Stimulated activated CD4-positive, alpha-beta T cell treated with anti-CD3 and anti-CD28 coated beads, TNF-alpha, amount 100 ng/mL, for 4 hours (primary cell): ENCODE measurements at places on chromosomes 13 and 19.

DNA sequence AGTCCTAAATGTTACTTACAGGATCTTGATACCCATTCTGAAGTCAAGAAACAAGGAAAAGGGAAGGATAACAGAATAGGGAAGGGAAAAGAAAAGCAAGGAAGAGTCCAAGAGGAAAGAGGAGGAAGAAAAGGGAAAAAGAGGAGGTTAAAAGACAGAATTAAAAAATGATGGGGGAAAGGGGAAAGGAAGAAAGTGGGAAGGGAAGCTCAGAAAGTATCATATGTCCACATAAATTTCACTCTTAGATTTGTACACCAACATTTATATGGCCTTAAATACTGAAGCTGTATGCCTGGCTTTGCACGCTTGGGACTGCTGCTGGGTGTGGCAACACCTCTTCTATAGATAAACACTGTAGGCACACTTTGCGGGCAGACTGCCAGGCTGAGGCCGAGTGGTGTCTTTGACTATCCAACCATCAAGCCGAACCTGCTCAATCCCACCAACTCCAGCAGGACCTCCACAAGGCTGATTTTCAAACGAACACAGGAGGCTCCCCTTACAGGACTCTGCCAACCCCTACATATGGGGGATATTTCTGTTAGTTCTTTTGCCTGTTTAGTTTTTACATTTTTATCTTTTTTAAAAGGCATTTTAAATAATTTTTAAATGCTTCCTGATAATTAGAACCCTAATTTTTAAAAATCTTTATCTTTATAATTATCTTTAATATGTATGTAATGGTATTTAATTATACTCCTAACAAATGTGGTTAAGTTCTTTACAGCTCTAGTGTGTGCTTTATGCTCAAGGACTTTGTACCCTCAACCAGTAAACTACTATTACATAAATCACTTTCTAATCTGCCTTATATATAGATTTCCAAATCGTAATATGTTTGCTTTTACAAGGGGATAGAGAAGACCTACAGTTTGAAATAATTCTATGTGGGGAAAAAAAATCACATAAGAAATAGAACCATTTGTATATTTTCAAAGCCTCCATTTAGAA lies 154.2 kb downstream of the DIAPH3 start:
- no peak for DNase-seq

- DNase-seq: no peak
These were observed 81.9 kb downstream of the ZNF726 start for GRCh38 chr19:23996549-23996948.

- no peak for DNase-seq
These were observed 48.1 kb downstream of the SCEL start for GRCh38 chr13:77583581-77583980.

DNA sequence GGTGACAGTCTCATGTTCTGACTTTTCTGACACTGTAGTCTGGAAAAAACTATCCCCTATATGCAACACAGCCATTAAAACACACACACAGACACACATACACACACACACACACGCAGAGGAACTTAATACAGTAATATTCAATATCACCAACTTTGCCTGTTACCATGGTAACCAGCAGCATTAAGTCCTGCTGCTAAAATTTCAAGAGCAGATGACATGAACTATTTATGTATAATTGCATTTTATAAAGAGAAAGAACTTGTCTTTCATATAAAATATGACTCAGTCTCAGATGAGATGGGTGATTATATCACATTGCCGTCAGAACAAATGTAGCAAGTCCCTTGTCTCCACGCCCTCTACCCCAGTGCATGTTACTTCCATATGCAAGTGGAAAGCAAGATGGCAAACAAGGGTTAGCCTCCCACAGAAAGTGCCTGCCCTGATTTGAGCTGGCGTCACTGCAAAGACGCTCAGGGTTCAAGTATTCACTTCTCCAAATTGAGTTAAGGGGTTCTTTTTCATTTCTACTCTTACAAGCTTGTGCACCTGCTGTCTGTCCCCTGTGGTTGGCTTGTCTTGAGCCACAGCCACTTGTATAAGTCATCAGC lies 576.8 kb downstream of the UQCRFS1 start:
- no peak for DNase-seq

DNA sequence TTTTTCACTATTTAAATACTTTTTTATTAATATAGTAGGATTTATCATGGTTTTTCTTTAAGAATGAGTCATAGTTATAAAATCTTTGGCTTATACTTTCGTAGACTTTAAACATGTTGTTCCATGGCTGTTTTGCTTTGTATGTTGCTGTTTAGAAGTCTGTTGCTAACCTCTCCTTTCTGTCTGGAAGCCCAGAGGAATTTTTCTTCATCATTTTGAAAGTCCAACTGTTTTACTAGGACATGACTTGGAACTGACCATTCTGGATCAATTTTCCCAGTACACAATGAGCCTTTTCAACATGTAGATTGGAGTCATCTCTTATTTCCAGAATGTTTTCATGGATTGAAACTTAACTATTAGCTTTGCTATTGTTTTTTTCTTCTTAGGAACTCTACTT lies 7.9 kb downstream of the CAB39L start:
- DNase-seq: no peak

DNA sequence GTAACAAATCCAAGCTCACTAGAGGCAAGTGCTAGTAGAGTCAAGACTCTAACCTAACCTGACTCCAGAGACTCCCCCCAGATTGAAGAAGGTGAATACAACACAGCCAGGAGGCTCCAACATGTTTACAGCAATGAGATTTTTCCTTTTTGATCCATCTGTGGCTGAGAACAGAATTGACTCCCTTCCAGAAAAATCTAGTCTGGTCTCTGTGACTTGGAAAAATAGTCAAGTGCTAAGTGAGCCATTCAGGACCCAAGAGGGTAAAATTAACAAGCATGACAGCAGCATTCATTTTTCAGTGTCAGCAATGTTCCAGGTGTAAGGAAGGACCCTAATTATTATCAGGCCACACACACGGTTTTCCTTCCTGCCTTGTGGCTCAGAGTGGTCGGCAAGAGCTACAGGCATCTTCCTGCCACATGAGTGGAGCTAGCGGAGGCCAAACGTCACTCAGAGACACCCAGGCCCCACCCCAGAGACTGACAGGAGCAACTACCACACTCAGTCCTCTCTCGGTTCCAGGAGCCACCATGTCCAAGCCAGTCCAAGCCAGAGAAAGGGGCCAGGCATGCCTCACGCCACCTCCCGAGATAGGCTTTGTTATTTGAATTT lies 395.1 kb downstream of the FOXO1 start:
- no peak for DNase-seq

GRCh38 chr13:20610006-20610405 lies 43.0 kb downstream of the IFT88 start:
- no peak for DNase-seq

DNA sequence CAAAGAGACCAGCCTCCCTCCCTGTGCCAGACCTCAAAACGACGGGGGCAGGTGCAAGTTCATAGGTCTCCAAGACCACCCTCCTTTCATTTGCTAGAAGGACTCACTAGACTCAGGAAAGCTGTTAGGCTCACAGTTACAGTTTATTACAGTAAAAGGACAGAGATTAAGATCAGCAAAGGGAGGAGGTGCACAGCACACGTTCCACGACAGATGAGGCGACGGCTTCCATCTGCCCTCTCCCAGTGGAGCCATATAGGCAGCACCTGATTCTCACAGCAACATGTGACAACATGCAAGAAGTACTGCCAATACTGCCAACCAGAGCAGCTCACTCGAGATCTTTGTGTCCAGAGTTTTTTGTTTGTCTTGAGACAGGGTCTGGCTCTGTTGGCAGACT lies 9.4 kb upstream of the CEACAM19 start:
- DNase-seq: no peak

GRCh38 chr13:78608252-78608687 lies 4.9 kb upstream of the POU4F1 start:
- no peak for DNase-seq

DNA sequence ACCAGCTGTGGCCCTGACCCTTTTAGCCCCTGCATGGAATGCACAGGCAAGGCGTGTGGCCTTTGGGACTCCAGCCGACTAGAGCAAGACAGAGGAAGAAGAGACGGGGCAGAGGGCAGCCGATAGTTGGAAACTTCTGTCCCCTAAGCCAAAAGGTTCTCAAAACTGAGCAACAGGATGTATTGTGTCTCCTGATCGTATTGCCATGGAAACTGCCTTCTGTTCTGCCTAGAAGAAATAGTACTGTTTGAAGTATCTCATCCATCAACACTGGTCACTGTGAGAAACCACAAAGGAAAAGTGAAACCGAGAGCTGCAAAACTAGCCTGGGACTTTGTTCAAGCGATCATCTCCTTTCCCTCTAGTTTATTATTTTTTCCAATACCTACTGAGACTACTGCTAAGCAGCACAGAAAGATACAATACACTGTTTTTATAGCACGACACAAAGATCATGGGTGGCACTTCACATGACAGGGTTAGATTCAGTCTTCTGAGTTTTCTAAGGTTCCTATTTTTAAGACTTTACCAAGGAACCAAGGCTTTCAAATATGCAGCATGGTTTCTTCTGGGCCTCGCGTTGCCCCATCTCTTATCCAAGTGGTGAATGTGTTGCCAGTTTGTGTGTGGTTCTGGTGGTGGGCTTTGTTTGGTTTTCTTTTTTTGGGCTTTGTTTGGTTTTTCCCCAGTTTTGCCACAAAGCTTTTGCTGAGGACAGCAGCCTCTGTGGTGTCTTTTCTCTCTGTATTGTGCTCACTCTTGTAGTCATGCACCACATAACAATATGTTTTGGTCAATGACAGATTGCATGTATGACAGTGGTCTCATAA lies 49.3 kb upstream of the GPR183 start:
- DNase-seq: no peak

- DNase-seq: no peak
These were observed 2.1 kb upstream of the TPRX1 start for GRCh38 chr19:47806435-47806834.

DNA sequence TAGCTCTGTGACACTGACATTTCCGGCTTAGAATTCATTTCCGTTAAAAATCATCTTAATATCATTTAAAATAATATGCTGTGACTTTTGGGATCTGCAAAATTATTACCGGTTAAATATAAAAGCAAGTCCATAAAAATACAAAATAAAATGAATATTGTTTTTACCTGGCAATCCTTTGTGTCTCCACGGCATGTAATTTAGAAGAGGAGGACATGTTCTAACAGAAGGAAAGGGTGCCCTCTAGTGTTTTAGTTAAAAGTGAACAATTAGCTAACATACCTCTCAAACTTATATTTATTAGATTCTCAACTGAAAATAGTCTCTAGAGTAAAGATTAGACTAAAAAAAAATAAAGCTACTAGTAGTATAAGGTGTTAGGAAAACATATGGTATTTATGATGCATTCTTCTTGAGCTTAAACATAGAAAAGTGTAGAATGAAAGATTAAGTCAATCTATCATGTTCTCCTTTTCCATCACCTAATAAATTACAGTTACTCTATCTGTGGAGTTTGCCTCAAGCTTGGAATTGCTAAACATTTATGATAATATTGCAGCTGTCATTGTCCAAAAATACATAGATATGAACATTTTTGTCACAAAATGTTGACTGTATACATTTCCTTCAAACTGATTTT lies 676.7 kb upstream of the SPRY2 start:
- DNase-seq: no peak

GRCh38 chr19:23222998-23223652 lies 27.1 kb downstream of the ZNF724 start:
- no peak for DNase-seq

GRCh38 chr13:33752597-33752996 lies 65.4 kb upstream of the RFC3 start:
- DNase-seq: no peak

- DNase-seq: no peak
These were observed 64.0 kb downstream of the GNG7 start for GRCh38 chr19:2638417-2638940.

- no peak for DNase-seq
These were observed 27.3 kb upstream of the SPATA13 start for GRCh38 chr13:24133021-24133795.

- DNase-seq: no peak
These were observed 183.5 kb upstream of the UBL3 start for GRCh38 chr13:30033681-30034457.

DNA sequence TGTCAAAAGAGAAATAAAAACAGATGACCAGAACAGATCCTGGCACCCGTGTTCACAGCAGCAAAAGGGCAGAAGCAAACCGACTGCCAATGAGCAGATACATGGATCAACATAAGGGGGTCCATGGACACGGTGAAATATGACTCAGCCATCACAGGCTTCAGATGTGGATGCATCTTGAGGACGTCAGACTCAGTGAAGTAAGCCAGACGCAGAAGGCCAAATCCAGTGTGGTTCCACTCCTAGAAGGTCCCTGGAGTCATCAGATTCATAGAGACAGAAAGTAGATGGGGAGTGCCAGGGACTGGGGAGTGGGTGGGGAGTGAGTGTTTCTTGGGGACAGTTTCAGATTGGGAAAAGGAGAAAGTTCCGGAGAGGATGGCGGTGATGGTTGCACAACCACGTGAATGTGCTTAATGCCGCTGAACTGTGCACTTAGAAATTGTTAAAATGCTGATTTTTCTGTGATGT lies 28.8 kb upstream of the SEMA6B start:
- DNase-seq: no peak

DNA sequence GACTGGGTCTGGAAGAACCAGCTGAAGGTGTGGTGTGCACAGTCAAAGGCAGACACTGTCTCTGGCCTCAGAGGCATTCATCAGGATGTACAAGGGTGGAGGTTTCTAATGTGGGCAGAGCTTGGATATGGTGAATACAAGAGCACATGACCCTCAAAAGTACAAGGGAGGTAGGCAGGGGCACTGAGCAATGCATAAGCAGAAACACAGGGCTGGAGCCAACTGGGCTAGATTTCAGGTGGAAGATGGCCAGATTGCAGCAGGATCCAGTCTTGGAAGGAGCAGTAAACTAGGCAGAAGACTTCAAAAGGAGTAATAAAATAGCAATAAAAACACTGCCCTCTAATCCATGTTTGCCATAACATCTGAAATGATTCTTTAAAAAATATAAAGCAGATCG lies 417.1 kb downstream of the OLFM4 start:
- no peak for DNase-seq

- DNase-seq: no peak
These were observed 12.9 kb downstream of the ELAVL1 start for GRCh38 chr19:7992575-7992974.

DNA sequence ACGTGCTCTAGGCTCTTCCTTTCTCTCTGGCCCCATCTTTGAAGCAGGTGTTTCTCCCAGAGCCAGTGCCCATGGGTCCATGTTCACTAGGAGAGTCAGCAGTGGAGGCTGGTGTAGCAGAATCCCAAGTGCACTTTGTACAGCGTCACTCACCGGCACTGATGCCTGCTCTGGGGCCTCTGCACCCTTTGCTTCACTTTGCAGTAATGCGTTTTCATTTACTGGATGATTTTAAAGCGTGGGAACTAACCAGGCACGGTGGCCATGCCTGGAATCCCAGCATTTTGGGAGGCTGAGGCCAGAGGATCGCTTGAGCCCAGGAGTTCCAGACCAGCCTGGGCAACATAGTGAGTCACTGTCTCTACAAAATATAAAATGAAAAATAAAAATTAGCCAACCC lies 30.7 kb downstream of the SLC25A42 start:
- no peak for DNase-seq

- no peak for DNase-seq
These were observed 20.2 kb downstream of the KLK5 start for GRCh38 chr19:50932690-50933083.
